ENCODE measurements at places on chromosomes 5 and 9. TPM values are rescaled to one million over a fixed set of nuclear protein-coding genes. Genes with fewer than 3 reads are reported as not detected.

- no peak overlapping the region for H3K4me3 ChIP-seq
- no peak overlapping the region for H3K27ac ChIP-seq
- peaks cover 8% of the 10 kb centered on the region for H3K27me3 ChIP-seq
- no peaks in the 10 kb centered on the region for H3K4me1 ChIP-seq
- DNase-seq, result no peak
These were observed 87.3 kb downstream of the HRH2 start for GRCh38 chr5:175745210-175745609.

Gene FBP1
- not detected for total RNA-seq

GRCh38 chr9:89095761-89096528 is 82.7 kb downstream of the SHC3 start:
- H3K27me3 ChIP-seq, result no peaks in the 10 kb centered on the region
- no peaks in the 10 kb centered on the region for H3K36me3 ChIP-seq
- no peak overlapping the region for H3K4me3 ChIP-seq
- no peak for DNase-seq

DNA sequence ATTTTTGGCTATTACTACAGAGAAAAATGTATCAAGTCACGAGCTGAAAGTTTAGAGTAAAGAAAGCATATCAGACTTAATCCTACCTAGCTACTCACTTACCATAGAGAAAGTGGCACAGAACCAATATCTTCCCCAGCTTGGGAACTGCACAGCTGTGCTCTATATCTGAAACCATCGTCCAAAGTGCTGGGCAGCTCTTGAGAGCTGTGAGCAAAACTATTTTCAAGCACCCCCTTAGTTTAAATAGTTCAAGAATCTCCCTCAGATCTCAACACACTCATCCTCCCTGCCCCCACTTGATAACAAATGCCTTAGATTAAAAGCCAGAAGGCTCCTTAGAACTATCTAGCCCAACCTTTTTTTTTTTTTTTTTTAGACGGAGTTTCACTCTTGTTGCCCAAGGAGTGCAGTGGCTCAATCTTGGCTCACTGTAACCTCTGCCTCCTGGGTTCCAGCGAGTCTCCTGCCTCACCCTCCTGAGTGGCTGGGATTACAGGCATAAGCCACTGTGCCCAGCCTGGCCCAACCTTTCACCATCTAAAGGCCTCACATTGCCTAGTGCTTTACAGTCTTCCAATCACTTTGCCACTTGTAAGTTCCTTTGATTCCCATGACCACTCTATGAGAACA is 94.2 kb upstream of the APC start:
- no peaks in the 10 kb centered on the region for H3K4me1 ChIP-seq
- no peak overlapping the region for H3K4me3 ChIP-seq
- H3K27me3 ChIP-seq, result no peaks in the 10 kb centered on the region
- no peaks in the 10 kb centered on the region for H3K36me3 ChIP-seq
- no peak overlapping the region for H3K27ac ChIP-seq
- no peak for DNase-seq

DNA sequence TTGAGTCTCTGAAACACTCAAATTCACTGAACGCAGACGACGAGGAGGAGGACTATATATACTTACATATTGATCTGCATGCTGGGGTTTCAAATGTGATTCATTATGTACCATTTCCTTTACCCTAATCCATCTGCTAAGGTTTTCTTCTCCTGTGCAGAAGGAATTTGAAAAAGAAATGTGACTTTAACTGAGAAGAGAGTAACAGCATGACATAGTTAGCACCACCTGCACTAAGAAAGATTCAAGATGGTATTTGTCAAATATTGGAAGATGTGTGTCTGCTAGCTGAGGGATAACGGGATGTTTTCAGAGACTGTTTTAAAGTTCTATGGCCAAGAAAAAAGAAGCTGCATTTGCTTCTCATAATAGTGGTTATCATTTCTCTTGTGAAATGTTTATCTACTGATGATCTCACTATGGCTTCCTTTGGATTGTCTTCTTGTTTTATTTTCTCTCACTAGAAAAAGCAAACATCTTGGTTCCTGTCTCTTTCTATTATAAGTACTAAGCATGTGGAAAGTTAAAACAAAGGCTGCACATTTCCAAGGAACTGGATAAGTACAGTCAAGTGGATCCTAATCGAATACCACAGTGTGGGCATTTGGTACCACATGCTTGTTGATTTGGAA is 89.8 kb upstream of the TLE4 start:
- no peak overlapping the region for H3K27ac ChIP-seq
- no peaks in the 10 kb centered on the region for H3K27me3 ChIP-seq
- no peak for DNase-seq
- H3K4me1 ChIP-seq, result peaks cover 22% of the 10 kb centered on the region
- no peak overlapping the region for H3K4me3 ChIP-seq

GRCh38 chr9:79254900-79255650 is 316.7 kb upstream of the TLE4 start:
- no peaks in the 10 kb centered on the region for H3K27me3 ChIP-seq
- no peak overlapping the region for H3K4me3 ChIP-seq
- no peaks in the 10 kb centered on the region for H3K4me1 ChIP-seq

- H3K4me1 ChIP-seq, result peaks cover 2% of the 10 kb centered on the region
- peaks cover 12% of the 10 kb centered on the region for H3K36me3 ChIP-seq
- no peak overlapping the region for H3K27ac ChIP-seq
- DNase-seq, result no peak
These were observed 198.1 kb downstream of the NR3C1 start for GRCh38 chr5:143205386-143205785.

Gene RAPGEF6
- 16.9 TPM for total RNA-seq

Gene NEURL1B
- total RNA-seq, result 0.13 TPM

GRCh38 chr9:86979657-86980056 is 32.4 kb upstream of the GAS1 start:
- no peaks in the 10 kb centered on the region for H3K4me1 ChIP-seq
- H3K27me3 ChIP-seq, result no peaks in the 10 kb centered on the region
- no peaks in the 10 kb centered on the region for H3K36me3 ChIP-seq

Gene IL3
- total RNA-seq, result not detected

Gene CARTPT
- total RNA-seq, result 148 TPM

GRCh38 chr5:80168388-80169028 is 87.3 kb downstream of the SERINC5 start:
- peaks cover 27% of the 10 kb centered on the region for H3K4me1 ChIP-seq
- H3K4me3 ChIP-seq, result no peak overlapping the region
- peak overlapping the region; percentile 64 for H3K27ac ChIP-seq
- peak; percentile 11 for DNase-seq
- peaks cover 5% of the 10 kb centered on the region for H3K27me3 ChIP-seq

Gene CDK7
- 21.4 TPM for total RNA-seq

- H3K4me1 ChIP-seq, result no peaks in the 10 kb centered on the region
- no peak overlapping the region for H3K27ac ChIP-seq
- no peaks in the 10 kb centered on the region for H3K27me3 ChIP-seq
These were observed 154.1 kb upstream of the CDH12 start for GRCh38 chr5:23007236-23007635.

Gene C9
- not detected for total RNA-seq

DNA sequence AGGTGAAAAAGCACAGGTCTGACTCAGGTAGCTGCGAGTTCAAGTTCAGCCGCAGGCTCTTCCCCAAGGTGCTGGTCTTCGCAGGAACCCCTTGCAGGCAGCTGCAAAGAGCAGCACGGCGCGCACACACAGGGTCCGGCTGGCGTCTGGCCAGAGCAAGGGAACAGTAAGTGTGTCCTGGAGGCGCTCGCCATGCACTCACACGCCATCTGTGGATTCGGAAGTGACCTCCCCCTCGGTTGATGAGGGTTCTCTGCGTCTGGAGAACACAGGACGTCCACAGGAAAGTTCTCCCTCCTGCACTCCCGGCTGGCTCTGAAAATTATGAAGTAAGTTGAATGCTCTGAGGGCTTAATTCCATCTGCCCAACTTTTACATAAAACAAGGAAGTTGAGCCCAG is 14.0 kb upstream of the EGFL7 start:
- H3K36me3 ChIP-seq, result no peaks in the 10 kb centered on the region
- H3K4me3 ChIP-seq, result peak overlapping the region; percentile 79
- peak; percentile 31 for DNase-seq
- H3K27me3 ChIP-seq, result peaks cover 6% of the 10 kb centered on the region
- peaks cover 22% of the 10 kb centered on the region for H3K4me1 ChIP-seq

DNA sequence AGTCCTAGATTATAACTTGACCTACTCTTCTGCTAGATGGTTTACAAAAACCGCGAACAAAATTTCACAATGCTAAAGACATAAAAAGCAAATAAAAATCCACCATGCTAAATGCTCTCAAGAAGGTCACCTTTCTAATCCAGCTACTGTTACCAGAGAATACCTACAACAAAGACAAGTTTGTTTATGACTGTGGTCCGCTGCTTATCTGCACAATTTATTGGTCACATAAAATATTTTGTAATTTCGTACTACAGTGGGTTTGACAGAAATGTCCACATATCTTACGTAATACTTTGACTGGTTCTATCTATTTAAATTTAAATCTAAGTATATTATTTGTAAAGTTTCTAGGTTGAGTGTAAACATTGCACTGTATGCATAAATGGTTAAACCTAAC is 257.6 kb upstream of the ZNF608 start:
- no peak overlapping the region for H3K27ac ChIP-seq
- H3K4me3 ChIP-seq, result no peak overlapping the region
- DNase-seq, result no peak
- no peaks in the 10 kb centered on the region for H3K36me3 ChIP-seq
- H3K27me3 ChIP-seq, result no peaks in the 10 kb centered on the region

Gene CD74
- 170 TPM for total RNA-seq

- no peak overlapping the region for H3K4me3 ChIP-seq
- no peak overlapping the region for H3K27ac ChIP-seq
- peaks cover 7% of the 10 kb centered on the region for H3K4me1 ChIP-seq
- peaks cover 42% of the 10 kb centered on the region for H3K36me3 ChIP-seq
- no peak for DNase-seq
- H3K27me3 ChIP-seq, result peaks cover 2% of the 10 kb centered on the region
These were observed 20.0 kb upstream of the C9 start for GRCh38 chr5:39384271-39384670.

- no peak overlapping the region for H3K27ac ChIP-seq
- peaks cover 11% of the 10 kb centered on the region for H3K4me1 ChIP-seq
- no peaks in the 10 kb centered on the region for H3K36me3 ChIP-seq
- no peaks in the 10 kb centered on the region for H3K27me3 ChIP-seq
- no peak overlapping the region for H3K4me3 ChIP-seq
These were observed 62.7 kb downstream of the HAPLN1 start for GRCh38 chr5:83657807-83658525.

- H3K27me3 ChIP-seq, result peaks cover 12% of the 10 kb centered on the region
- no peak for DNase-seq
- no peak overlapping the region for H3K4me3 ChIP-seq
- H3K36me3 ChIP-seq, result peaks cover 3% of the 10 kb centered on the region
- H3K4me1 ChIP-seq, result peaks cover 11% of the 10 kb centered on the region
- H3K27ac ChIP-seq, result no peak overlapping the region
These were observed 19.9 kb downstream of the NOTCH1 start for GRCh38 chr9:136525841-136526499.

DNA sequence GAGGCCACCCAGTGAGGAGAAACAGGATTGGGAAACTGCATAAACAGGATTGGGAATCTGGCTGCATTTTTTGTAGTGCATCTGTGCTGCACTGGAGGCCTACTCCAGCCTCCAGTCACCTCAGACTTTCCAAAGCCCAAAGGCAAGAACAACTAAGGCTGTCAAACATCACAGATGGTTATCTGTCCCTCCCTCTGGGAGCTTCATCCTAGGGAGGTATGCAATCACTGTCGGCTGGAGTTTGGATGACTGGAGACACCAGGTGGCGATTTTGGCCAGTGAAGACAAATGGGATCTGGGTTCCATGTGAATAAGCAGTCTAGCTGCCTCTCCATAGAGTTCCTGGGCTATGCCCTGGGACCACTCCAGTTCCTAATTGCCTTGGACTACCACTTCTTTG is 9.3 kb upstream of the SPINK13 start:
- DNase-seq, result no peak
- H3K27ac ChIP-seq, result no peak overlapping the region
- H3K36me3 ChIP-seq, result no peaks in the 10 kb centered on the region
- H3K4me1 ChIP-seq, result no peaks in the 10 kb centered on the region
- H3K4me3 ChIP-seq, result no peak overlapping the region

GRCh38 chr9:4298255-4299004 is 1.4 kb downstream of the GLIS3 start:
- no peak overlapping the region for H3K27ac ChIP-seq
- peaks cover 11% of the 10 kb centered on the region for H3K4me1 ChIP-seq
- H3K27me3 ChIP-seq, result peaks cover 11% of the 10 kb centered on the region
- no peaks in the 10 kb centered on the region for H3K36me3 ChIP-seq
- H3K4me3 ChIP-seq, result peak overlapping the region; percentile 94
- peak; percentile 6 for DNase-seq

- peaks cover 1% of the 10 kb centered on the region for H3K27me3 ChIP-seq
- no peaks in the 10 kb centered on the region for H3K4me1 ChIP-seq
- no peak for DNase-seq
- H3K36me3 ChIP-seq, result peaks cover 4% of the 10 kb centered on the region
These were observed 7.5 kb downstream of the ALDOB start for GRCh38 chr9:101427957-101428655.

DNA sequence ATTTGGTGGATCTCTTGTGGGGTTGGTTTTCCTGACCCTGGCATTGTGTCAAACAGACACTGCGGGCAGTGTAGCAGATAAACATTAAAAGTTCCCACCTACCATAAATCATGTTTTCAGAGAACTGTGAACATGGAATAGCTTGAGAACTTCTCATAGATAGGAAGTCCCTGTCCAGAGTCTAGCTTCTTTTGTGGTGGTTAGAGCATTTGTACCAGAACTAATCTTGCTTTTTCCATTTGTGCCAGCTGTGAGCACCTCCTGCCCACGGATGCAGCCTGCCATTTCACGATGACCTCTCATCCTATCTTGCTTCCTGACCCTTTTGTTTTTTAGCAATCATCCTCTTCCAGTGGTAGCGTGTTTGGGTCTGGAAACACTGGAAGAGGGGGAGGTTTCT is 61.4 kb downstream of the FAM78A start:
- H3K36me3 ChIP-seq, result peaks cover 33% of the 10 kb centered on the region
- peak; percentile 20 for DNase-seq
- no peak overlapping the region for H3K4me3 ChIP-seq
- H3K27me3 ChIP-seq, result peaks cover 5% of the 10 kb centered on the region
- H3K4me1 ChIP-seq, result peaks cover 50% of the 10 kb centered on the region

DNA sequence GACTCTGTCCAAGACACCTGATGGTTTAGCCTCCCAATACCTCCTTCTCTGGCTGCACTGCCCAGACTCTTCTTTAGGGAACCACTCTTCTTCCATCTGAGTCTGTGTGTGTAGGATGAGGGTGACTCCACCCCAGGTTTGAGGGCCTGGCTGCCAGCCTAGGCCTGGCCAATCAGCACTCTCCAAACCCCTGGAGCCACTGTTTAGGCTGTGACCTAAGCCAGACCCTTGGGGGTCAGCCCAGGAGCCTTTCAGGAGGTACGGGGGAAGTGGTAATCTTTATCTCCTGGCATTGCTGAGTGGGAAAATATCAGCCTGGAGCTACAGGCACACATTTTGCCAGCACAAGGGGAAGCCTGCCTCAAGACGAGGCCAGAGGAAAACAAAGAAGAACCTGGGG is 6.2 kb upstream of the ERGIC1 start:
- H3K27me3 ChIP-seq, result peaks cover 4% of the 10 kb centered on the region
- DNase-seq, result no peak
- no peak overlapping the region for H3K4me3 ChIP-seq
- H3K36me3 ChIP-seq, result peaks cover 6% of the 10 kb centered on the region
- no peaks in the 10 kb centered on the region for H3K4me1 ChIP-seq
- H3K27ac ChIP-seq, result no peak overlapping the region

Gene CEL
- total RNA-seq, result 4.2 TPM

GRCh38 chr5:2141254-2142000 is 258.7 kb upstream of the IRX4 start:
- DNase-seq, result no peak
- no peak overlapping the region for H3K27ac ChIP-seq
- peaks cover 2% of the 10 kb centered on the region for H3K27me3 ChIP-seq
- H3K4me3 ChIP-seq, result no peak overlapping the region

Measured in endothelial cell (in vitro differentiated cells).